ENCODE measurements at places on chromosomes 12 and 14.
A peak's percentile ranks its signal among the peaks of the same experiment; 100 is the strongest.

DNA sequence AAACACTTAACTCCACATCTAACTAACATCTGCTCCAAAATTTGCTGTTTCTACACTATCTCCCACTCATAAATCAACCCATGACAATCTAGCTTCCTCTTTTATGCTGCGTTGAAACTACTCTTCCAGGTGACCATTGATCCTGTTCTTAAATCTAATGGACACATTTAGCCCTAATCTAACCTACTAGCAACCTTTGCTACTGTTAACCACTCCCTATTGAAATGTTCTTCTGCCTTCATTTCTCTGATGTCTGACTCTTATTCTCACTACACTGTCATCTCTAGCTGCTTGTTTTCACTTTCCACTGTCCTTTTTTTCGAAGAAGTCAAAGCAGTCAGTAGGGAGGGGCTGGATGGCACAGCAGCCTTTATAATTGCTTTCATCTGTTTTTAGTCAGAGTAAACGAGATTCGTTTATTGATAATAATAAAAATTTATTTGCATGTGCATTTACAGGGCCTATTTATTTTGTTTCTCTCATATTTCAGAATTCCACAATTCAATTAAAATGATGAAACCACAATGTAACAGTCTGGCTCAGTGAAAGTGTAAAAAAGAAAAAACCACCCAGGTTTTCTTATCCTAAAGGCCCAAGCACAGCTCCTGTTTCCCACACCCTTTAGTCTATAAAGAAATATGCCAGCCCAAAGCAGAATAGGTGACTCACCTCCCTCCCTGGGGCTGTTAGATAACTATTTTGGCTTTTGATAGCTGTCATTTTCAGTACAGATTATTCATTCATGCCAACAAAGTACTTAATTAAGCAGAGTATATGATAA, 44.9 kb downstream of the ATP2B1 start:
- no peak for DNase-seq

- peak; percentile 70 for DNase-seq
These were observed 7.3 kb downstream of the STAC3 start for GRCh38 chr12:57243521-57244311.

GRCh38 chr14:99352688-99353280, 80.8 kb upstream of the BCL11B start:
- DNase-seq: no peak

GRCh38 chr12:19436931-19437330, 2.4 kb upstream of the AEBP2 start:
- DNase-seq: no peak

- no peak for DNase-seq
These were observed 74.7 kb downstream of the DIO3 start for GRCh38 chr14:101635749-101636560.

All from stimulated activated CD8-positive, alpha-beta memory T cell treated with anti-CD3 and anti-CD28 coated beads, Interleukin-12 subunit alpha, Interleukin-12 subunit beta, amount 100 ng/mL, for 1 hour (primary cell).